Osteocyte (in vitro differentiated cells): ENCODE measurements at places on chromosomes 7 and 10. TPM values are rescaled to one million over a fixed set of nuclear protein-coding genes. Genes with fewer than 3 reads are reported as not detected.

The TMEM213 gene
- total RNA-seq: not detected in 2 replicates

The ZNF239 gene
- total RNA-seq: 3.7 and 4.5 TPM in 2 replicates

The PRLHR gene
- total RNA-seq: not detected in 2 replicates

The CALHM1 gene
- not detected in 2 replicates for total RNA-seq

- no peak overlapping the region for H3K27ac ChIP-seq
- no peak overlapping the region for H3K4me3 ChIP-seq
- H3K27me3 ChIP-seq: no peaks in the 10 kb centered on the region
- no peak for DNase-seq
Observed at GRCh38 chr10:101512738-101513137, 75.3 kb downstream of the POLL start.

GRCh38 chr10:5776136-5776880 is 36.9 kb downstream of the GDI2 start:
- no peak for DNase-seq
- peak overlapping the region; percentile 31 for H3K27ac ChIP-seq
- H3K4me3 ChIP-seq: no peak overlapping the region
- H3K36me3 ChIP-seq: peaks cover 39% of the 10 kb centered on the region
- no peaks in the 10 kb centered on the region for H3K27me3 ChIP-seq

- H3K27ac ChIP-seq: no peak overlapping the region
- no peak for DNase-seq
- no peaks in the 10 kb centered on the region for H3K27me3 ChIP-seq
- H3K4me1 ChIP-seq: no peaks in the 10 kb centered on the region
Observed at GRCh38 chr7:88280801-88281200, 25.9 kb downstream of the STEAP4 start.

- DNase-seq: no peak
- no peak overlapping the region for H3K4me3 ChIP-seq
- H3K27me3 ChIP-seq: no peaks in the 10 kb centered on the region
Observed at GRCh38 chr10:93916257-93917063, 22.7 kb downstream of the SLC35G1 start.

GRCh38 chr10:26665080-26666048 is 32.1 kb upstream of the PDSS1 start:
- H3K36me3 ChIP-seq: no peaks in the 10 kb centered on the region
- no peaks in the 10 kb centered on the region for H3K4me1 ChIP-seq
- H3K27ac ChIP-seq: no peak overlapping the region
- H3K27me3 ChIP-seq: peaks cover 18% of the 10 kb centered on the region
- DNase-seq: no peak

GRCh38 chr10:5644930-5645329 is 21.5 kb downstream of the ASB13 start:
- no peak overlapping the region for H3K27ac ChIP-seq
- no peaks in the 10 kb centered on the region for H3K27me3 ChIP-seq
- DNase-seq: no peak
- H3K4me3 ChIP-seq: no peak overlapping the region
- H3K4me1 ChIP-seq: peaks cover 4% of the 10 kb centered on the region

DNA sequence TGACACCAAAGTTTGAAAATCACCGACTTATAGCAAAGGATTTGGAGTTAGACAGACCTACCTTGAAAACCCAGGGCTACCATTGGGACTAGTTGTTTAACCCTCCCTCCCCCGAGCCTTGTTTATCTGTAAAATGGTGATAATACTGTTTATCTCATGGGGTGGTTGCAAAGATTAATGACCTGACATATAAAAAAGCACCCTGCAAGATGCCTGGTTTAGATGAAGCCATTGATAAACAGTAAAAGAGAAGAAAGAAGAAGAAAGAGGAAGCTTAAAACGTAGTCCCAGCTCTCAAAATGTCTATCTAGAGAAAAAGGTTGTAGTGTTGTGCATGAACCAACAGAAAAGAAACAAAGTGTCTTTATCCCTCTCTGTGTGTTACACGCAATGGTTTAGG is 145.7 kb downstream of the FGFR2 start:
- no peak for DNase-seq
- H3K36me3 ChIP-seq: no peaks in the 10 kb centered on the region
- no peak overlapping the region for H3K4me3 ChIP-seq
- H3K27ac ChIP-seq: no peak overlapping the region
- H3K27me3 ChIP-seq: peaks cover 3% of the 10 kb centered on the region
- peaks cover 6% of the 10 kb centered on the region for H3K4me1 ChIP-seq
